ENCODE measurements at places on chromosomes 1 and 21. TPM values are rescaled to one million over a fixed set of nuclear protein-coding genes. Genes with fewer than 3 reads are reported as not detected.

PFKL gene
- total RNA-seq: 77.6 TPM

SPATA45 gene
- 1.9 TPM for total RNA-seq

SH3D21 gene
- total RNA-seq: 5.4 TPM

KCNK2 gene
- total RNA-seq: 21.9 TPM

HHAT gene
- 7.6 TPM for total RNA-seq
